ENCODE measurements at places on chromosomes 12 and 14. TPM values are rescaled to one million over a fixed set of nuclear protein-coding genes. Genes with fewer than 3 reads are reported as not detected.

The CIDEB gene
- total RNA-seq: 6.7 TPM

The OTX2 gene
- total RNA-seq: not detected

The MCRS1 gene
- total RNA-seq: 78.2 TPM

The NTN4 gene
- not detected for total RNA-seq

The CIT gene
- total RNA-seq: 41.8 TPM

The RIMKLB gene
- 8.1 TPM for total RNA-seq

The CEBPE gene
- 0.45 TPM for total RNA-seq

DNA sequence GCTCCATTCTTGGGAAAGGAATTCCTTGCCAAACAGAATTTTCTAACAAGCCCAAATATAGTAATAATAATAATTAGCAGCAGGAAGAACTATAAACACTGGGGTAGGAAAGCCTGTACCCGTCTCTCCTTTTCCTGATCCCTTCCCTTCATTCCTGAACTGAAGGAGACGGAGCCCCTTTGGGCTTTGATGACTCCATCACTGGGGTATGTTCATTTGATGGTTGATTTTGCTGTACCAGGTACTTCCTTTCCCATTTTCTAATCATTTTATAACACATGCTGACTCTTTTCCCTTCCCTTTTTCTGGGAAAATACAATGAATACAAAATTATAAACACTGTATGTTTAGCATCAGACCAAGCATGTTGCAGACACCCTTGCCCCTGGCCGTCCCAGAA, 3.6 kb upstream of the RCOR1 start:
- H3K36me3 ChIP-seq: no peaks in the 10 kb centered on the region
- no peak overlapping the region for H3K27ac ChIP-seq
- H3K4me1 ChIP-seq: peaks cover 15% of the 10 kb centered on the region
- H3K27me3 ChIP-seq: no peaks in the 10 kb centered on the region
- H3K4me3 ChIP-seq: no peak overlapping the region
- no peak for DNase-seq

- H3K4me1 ChIP-seq: no peaks in the 10 kb centered on the region
- H3K4me3 ChIP-seq: no peak overlapping the region
- no peaks in the 10 kb centered on the region for H3K27me3 ChIP-seq
- no peak overlapping the region for H3K27ac ChIP-seq
These were observed 75.1 kb upstream of the DBX2 start for GRCh38 chr12:45125997-45126396.

DNA sequence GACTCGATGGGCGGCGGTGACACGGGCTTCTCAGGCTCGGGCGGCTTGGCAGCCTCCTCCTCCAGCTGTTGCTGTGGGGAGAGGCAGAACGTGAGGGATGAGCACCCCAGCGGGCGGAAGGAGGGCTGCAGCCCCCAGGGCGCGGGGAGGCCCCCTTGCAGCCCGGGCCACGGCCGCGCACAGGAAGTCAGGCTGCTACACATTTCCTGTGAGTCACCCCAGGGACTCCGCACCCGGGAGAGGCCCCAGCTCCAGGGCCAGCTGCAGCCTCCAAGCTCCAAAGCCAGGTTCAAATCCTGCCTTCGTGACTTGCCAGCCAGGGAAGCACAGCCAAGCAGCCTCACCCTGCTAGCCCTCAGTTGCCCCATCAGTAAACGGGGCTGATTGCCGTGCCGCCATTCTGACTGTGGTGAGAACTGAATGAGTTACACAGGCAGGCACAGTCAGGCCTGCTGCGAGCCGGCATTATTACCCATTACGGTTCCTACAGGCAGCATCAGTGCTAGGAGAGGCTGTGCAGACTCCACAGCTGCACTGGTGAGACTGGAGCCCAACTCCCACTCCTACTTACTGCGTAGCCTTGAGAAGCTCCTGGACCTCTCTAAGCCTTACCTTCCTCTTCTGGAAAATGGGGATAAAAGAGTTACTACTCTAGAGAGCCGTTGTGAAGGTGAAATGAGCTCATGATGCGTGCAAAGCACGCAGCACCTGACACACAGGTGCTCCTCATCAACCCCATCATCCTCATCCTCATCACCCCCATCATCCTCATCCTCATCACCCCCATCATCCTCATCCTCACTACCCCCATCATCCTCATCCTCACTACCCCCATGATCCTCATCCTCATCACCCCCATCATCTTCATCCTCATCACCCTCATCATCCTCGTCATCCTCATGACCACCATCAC, 100.9 kb downstream of the NCOR2 start:
- peaks cover 58% of the 10 kb centered on the region for H3K36me3 ChIP-seq
- peaks cover 27% of the 10 kb centered on the region for H3K4me1 ChIP-seq
- H3K4me3 ChIP-seq: peak overlapping the region; percentile 57
- no peaks in the 10 kb centered on the region for H3K27me3 ChIP-seq
- DNase-seq: peak; percentile 93
- H3K27ac ChIP-seq: peak overlapping the region; percentile 78

DNA sequence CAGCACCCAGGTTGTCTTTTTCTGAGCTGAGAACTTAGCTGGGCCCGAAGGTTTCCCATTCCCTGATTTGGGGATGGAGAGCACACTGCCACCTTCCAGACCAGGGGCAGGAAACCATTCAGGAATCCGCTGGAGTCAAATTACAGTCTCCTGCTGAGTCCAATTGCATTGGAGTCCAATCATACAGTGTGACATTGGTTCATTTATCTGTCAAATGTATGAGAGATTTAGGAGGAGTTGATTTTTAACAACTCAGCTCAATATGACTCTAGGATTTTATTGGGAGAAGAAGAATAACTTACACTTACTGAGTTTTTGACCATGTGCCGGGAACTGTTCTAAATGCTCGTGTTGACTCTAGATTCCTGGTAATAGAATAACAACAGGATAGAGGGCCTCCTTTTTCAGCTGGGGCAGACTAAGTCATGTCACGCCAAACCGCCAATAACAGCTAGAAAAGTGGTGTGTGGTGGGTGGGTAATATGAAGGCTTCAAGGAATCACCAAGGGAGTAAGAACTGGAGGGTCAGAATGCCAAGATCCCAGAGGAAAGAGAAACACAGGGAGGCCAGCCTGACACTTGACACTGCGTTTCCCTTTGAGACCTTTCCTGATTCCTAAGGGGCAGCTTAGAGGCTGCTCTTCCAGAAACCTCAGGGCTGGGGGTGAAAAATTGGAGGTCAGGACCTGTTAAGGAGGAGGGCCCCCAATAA, 11.5 kb downstream of the SYNDIG1L start:
- no peak overlapping the region for H3K27ac ChIP-seq
- no peak overlapping the region for H3K4me3 ChIP-seq
- H3K36me3 ChIP-seq: no peaks in the 10 kb centered on the region
- H3K4me1 ChIP-seq: no peaks in the 10 kb centered on the region
- no peak for DNase-seq

DNA sequence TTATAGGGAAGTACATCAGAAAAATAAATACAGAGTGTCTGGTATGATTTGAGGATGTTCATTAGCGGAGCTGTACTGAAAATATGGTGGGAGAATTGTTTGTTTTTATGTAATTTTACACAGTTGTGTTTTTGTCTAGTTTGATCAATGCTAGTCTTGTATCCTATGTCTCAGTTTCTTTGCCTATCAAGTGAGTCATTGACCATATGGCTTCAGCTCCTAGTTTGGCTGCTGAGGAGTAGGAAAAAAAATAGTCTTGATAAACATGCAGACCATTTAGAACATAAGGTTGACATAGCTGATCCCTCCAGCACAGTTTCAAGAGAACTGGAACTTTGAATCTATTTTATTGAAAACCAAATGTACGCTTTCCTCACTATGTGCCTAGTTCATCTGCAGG, 1292.1 kb upstream of the FLRT2 start:
- no peak overlapping the region for H3K4me3 ChIP-seq
- H3K27ac ChIP-seq: no peak overlapping the region
- no peaks in the 10 kb centered on the region for H3K4me1 ChIP-seq
- H3K27me3 ChIP-seq: no peaks in the 10 kb centered on the region
- DNase-seq: no peak

DNA sequence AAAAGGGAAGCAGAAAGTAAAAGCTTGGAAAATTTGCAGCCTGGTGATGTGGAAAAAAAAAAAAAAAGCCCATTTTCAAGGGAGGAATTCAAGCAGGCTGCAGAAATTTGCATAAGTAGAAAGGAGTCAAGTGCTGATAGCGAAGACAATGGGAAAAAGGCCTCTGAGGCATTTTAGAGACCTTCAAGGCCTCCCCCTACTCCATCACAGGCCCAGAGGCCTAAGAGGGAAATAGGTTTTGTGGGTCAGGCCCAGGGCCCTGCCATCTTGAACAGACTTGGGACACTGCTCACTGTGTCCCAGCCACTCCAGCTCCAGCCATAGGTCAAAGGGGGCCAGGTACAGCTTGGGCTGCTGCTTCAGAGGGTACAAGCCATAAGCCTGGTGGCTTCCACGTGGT, 13.8 kb upstream of the PRKD1 start:
- H3K4me3 ChIP-seq: no peak overlapping the region
- H3K36me3 ChIP-seq: no peaks in the 10 kb centered on the region
- no peaks in the 10 kb centered on the region for H3K27me3 ChIP-seq
- DNase-seq: no peak
- no peak overlapping the region for H3K27ac ChIP-seq

DNA sequence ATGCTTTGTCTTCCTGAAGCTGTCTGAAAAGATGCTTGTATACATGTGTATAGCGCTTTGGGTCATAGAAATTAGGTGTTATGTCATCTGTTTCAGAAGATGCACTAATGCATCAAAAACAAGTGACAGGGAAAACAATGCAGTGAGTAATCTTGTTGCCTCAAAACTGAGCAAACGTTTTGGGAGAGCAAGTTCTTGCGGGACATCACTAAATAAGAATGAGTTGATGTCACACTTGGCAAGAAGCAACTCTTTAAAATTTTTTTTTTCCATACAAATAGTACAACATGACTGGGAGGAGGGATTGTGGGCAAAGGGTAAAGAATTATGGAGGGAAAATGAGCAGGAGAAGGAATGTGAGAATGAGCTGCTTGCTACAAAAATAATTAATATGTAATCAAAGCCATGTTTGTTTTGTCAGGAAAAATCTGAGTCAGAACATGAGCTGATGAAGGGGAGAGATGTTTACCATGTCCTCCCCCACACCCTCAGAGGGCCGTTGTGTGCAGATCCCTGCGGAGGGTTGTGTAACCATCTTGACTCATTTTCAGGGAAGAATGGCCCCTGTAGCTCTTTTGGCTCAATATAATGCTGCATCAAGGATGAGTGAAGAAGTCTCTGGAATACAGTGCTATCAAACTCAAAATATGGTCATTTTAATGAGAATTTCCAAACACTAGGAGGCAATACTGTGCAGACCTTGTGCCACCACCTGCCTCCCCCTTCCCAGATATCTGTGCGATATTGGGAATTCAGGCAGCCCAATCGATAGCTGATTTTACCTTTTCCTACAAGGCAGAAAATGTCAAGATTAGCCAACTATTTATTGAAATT, 41.4 kb downstream of the BORCS5 start:
- H3K27ac ChIP-seq: no peak overlapping the region
- no peak overlapping the region for H3K4me3 ChIP-seq
- H3K27me3 ChIP-seq: no peaks in the 10 kb centered on the region
- H3K4me1 ChIP-seq: peaks cover 11% of the 10 kb centered on the region

DNA sequence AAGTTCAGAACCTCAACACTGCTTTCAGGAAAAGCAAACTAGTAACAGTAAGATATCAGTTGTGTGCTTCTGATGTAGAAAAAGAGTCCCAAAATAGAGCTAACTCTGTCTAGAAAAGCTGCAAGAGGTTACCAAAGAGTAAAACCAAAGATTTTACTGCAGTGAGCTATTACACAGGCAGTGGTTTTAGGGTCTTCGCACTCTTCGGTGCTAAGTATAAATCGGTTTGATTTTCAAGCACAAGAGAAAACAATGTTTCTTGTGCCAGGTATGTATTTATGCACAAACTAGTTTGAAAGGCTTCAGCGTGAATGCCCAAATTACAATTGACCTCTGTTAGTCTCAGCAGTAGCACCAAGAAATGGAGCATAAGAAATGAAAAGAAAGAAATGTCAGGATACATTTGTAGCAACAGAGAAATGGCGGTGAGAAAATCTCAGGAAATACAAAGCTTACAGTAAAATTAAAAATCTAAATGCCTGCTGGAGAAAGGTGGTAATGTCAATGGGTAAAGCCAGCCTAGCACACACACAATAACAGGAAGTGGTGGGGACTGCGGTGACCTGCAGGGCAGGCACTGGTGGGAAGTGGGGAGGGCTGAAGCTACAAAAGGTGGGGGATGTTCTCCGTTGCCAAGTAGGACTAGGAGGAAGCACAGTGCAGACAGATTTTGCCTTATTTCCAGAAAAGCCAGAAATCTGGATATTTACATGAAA, 18.0 kb upstream of the DYRK2 start:
- H3K27me3 ChIP-seq: no peaks in the 10 kb centered on the region
- peaks cover 71% of the 10 kb centered on the region for H3K4me1 ChIP-seq
- H3K36me3 ChIP-seq: peaks cover 17% of the 10 kb centered on the region
- H3K27ac ChIP-seq: peak overlapping the region; percentile 88

DNA sequence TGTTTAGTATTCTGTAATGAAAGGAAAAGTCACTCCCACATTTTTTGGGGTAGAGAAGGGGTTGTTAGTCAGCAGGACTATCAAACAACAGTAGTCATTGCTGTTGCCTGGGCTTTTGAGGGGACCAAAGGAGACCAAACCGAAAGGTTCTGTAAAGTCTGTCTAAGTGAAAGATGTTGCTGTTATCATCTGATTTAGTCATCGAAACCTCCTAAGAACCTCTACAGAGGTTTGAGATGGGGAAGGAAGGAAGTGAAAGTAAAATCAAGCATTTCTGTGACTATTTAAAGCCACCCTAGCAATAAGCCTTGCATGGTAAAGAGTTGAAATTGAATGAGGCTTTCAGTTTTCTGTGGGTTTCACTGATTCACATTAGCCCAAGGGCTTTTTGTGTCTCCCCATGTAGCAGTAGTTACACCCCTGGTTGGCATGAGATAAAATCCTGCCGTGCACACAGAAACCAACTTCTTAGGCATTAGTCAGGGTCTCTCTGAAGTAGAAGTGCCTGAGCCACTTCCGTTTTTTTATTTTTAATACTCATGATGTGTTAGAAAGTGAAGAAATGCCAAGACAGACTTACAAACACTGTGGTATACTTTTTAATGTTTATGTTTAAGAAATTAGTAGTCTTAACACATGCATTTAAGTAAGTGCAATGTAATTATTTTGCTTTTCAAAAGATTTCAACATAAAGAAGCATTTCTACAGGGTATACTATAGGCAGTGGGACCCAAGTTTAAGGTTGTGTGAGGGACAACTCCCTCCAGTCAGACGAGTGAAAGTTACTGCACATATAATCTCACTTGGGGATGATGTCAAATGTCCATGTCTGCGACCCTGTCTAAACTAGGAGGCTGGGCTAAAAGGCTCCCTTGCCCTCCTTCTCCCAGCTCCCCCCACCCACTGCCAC, 50.4 kb downstream of the DYRK2 start:
- peak overlapping the region; percentile 56 for H3K27ac ChIP-seq
- peaks cover 10% of the 10 kb centered on the region for H3K36me3 ChIP-seq
- peaks cover 58% of the 10 kb centered on the region for H3K4me1 ChIP-seq
- H3K4me3 ChIP-seq: peak overlapping the region; percentile 48
- H3K27me3 ChIP-seq: no peaks in the 10 kb centered on the region

- H3K4me3 ChIP-seq: no peak overlapping the region
- no peak overlapping the region for H3K27ac ChIP-seq
- peaks cover 41% of the 10 kb centered on the region for H3K4me1 ChIP-seq
These were observed 59.0 kb upstream of the ARID2 start for GRCh38 chr12:45670346-45671065.

All from activated naive CD8-positive, alpha-beta T cell treated with anti-CD3 and anti-CD28 coated beads for 36 hours (primary cell).